Central memory CD4-positive, alpha-beta T cell (primary cell): ENCODE measurements at places on chromosomes 1 and 21.

DNA sequence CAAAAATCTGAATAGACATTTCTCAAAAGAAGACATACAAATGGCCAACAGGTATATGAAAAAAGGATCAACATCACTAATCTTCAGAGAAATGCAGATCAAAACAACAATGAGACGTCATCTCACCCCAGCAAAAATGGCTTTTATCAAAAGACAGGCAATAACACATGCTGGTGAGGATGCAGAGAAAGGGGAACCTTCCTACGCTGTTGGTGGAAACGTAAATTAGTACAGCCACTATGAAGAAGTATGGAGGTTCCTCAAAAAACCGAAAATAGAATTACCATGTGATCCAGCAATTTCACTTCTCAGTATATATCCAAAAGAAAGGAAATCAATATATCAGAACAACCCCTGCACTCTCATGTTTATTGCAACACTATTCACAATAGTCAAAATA is 65.1 kb upstream of the ATP1B1 start:
- no peak for DNase-seq

GRCh38 chr1:214946615-214947014 is 135.9 kb upstream of the KCNK2 start:
- no peak for DNase-seq

DNA sequence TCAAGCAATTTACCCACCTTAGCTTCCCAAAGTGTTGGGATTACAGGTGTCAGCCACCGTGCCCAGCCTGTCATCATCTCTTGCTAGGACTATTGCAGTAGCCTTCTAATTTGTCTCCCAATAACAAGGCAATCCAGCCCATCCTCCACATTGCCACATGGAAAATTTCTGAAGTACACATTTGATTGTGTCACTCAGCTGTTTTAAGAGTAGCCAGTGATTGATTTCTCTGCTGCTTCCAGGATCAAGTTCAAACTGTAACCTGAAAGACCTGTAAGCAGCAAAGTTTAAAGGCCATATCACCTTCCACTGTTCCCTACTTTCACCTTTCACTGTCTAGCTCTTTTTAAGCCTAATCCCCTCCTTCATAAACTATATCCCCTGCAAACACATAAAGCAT is 7.8 kb upstream of the ELK4 start:
- no peak for DNase-seq

- DNase-seq, result no peak
Measured at GRCh38 chr1:203839081-203839480, 22.3 kb upstream of the SNRPE start.

DNA sequence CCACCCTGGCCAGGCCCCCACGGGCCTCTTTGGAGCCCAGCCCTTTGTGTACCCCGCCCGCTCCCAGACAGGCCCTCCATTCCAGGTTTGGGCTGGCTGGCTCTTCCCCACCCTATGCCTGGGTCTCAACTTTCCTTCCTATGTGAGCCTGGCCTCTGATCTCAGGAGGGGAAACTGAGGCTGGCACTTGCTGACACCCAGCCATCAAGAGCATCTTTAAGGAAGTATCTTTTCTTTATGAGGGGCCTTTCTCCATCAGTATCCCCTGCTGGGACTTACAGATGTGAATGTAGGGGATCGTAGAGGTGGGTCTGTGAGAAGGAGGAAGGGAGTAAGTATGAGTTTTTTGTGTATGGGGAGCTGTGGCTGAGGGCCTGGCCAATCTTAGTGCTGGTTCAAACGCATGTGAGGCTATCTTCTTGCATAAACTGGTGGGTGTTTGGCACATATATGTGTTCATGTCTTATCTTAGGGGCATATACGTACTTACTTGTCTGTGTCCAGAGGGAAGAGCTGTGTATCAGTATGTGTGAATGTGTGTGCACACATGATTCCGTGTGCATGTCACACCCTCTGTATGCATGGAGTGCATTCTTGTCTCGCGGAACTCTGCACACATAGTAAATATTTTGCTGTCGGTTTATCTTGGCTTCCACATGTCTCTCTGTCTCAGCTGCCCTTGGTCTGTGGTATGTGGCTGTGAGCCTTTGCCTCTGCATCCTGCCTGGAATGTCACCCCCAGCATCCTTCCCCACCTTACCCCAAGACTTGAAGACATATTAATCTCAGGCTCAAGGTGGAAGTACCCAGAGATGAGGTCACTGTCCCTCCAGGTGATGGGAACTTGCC is 5.4 kb downstream of the NECTIN4 start:
- DNase-seq, result no peak

GRCh38 chr1:170010443-170010842 is 64.1 kb downstream of the KIFAP3 start:
- DNase-seq, result no peak
